Memory B cell (primary cell): ENCODE measurements at places on chromosomes 7 and 10.

- DNase-seq, result no peak
These were observed 17.4 kb downstream of the POLL start for GRCh38 chr10:101570428-101571270.

- no peak for DNase-seq
These were observed 246.1 kb downstream of the RPS24 start for GRCh38 chr10:78279756-78280155.

- no peak for DNase-seq
These were observed 886.2 kb upstream of the ZWINT start for GRCh38 chr10:57247271-57247670.

DNA sequence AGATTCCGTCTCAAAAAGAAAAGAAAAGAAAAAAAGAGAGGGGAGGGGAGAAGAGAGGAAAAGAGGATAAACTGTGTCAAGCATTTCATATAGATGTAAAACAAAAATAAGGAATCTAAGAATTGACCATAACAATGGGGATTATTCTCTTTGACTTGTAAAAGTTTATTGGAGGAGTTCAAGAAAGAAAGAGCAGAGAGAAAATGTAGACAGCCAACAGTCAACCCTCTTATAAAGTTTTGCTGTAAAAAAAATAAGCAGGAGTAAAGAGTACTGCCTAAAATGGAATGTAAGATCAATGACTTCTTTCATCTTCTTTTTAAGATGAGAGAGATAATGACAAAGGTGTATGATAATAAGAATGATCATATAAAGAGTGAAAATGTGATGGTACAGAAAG, 87.9 kb downstream of the SNX13 start:
- no peak for DNase-seq

- no peak for DNase-seq
These were observed 127.9 kb upstream of the PRSS58 start for GRCh38 chr7:142385491-142386340.

- DNase-seq, result no peak
These were observed 302.8 kb upstream of the SEMA3C start for GRCh38 chr7:81221527-81222217.

GRCh38 chr7:55965805-55966421, 1.5 kb downstream of the NIPSNAP2 start:
- DNase-seq, result no peak

GRCh38 chr10:482051-482501, 207.4 kb downstream of the DIP2C start:
- no peak for DNase-seq

DNA sequence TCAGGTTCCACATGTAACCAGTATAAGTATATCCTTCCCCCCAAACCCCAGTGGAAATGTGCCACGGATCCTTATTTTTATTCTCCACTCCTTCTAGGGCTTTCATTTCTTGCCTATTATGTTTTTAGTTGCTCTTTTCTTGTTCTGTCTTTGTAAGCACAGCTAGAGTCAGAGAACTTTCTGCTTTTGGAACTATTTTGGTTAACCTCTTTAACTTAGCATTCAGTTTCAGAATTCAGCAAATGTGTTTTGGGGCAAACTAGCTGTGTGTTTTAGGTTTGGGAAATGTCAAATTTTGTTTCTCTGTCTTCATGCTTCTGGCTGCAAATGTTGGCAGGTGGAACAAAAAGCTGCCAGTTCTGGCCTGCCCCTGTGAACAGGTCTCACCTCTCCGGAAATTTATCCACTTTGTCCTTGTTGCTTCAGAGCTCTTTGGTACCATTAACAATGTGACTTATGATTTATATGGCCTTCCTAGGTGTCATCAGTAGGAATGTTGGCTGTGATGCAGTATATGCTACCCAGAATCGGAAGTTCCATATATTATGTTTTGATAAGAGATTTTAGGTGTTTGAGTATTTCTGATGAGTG, 156.1 kb downstream of the ADK start:
- no peak for DNase-seq

DNA sequence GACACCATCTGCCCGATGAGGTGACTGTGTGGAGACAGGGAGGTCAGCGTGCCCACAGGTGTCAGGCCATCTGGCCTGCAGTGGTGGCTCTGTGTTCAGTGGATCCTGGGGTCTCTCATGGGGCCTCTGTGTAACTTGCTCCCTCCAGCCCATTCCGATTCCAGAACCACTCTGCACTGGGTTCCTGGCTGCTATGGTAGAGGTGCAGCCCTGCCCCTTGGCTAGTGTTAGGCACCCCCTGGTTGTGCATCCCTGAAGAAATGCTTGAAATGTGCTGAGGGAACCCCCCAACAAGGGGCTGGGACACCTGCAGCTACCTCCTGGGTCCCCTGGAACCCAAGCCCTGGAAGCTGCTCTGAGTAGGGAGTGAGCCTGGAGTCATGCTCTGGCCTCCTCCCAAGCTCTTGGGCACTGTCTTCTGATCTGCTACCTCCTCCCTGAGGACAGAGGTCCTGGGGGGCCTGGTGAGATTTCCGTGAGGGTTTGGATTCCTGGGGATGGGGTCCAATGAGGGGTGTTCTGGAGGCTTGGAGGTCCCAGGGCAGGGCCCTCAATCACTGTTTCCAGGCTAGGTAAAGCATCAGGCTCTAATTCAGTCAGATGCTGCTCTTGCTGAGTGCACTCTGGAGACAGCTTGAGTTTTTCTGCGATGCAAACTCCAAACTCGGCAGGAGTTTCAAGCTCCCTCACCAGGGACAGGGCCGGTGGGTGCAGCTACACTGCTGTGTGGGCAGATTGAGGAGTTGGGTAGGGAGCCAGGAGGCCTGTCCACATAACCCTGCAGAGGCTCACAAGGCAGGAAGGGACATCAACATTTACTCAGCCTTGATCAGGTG, 27.7 kb downstream of the RAMP3 start:
- DNase-seq, result no peak

GRCh38 chr10:93152136-93152535, 78.4 kb downstream of the CYP26A1 start:
- DNase-seq, result no peak

- no peak for DNase-seq
These were observed 416.2 kb upstream of the NFE2L3 start for GRCh38 chr7:25735674-25736242.
